ENCODE measurements at places on chromosomes 3 and 15. TPM values are rescaled to one million over a fixed set of nuclear protein-coding genes. Genes with fewer than 3 reads are reported as not detected.

The ZNF385D gene
- 28.6 TPM for polyA plus RNA-seq

The VILL gene
- 5.5 TPM for polyA plus RNA-seq

The BUB1B gene
- 12.5 TPM for polyA plus RNA-seq

The CORO2B gene
- polyA plus RNA-seq = 5.9 TPM

The CLDN16 gene
- not detected for polyA plus RNA-seq

The CCR1 gene
- 3.9 TPM for polyA plus RNA-seq

The PLA2G4E gene
- 0.80 TPM for polyA plus RNA-seq

The MESP2 gene
- 0.25 TPM for polyA plus RNA-seq

The FBXO40 gene
- 2.2 TPM for polyA plus RNA-seq

The UBXN7 gene
- polyA plus RNA-seq = 18.9 TPM

Measured in muscle of back (tissue), 13 donors.